Camera-type eye (tissue), 1 donor: ENCODE measurements at places on chromosomes 1 and 21. TPM values are rescaled to one million over a fixed set of nuclear protein-coding genes. Genes with fewer than 3 reads are reported as not detected.

Gene HFM1
- total RNA-seq: 32.1 TPM

Gene ADGRL4
- 20.1 TPM for total RNA-seq

Gene ATP1A4
- total RNA-seq: 0.60 TPM

Gene GFI1
- 1.1 TPM for total RNA-seq

Gene LRRC40
- total RNA-seq: 39.9 TPM

Gene PGLYRP4
- 0.27 TPM for total RNA-seq

Gene BCAS2
- total RNA-seq: 55.1 TPM

Gene CFAP126
- total RNA-seq: not detected

Gene TTC34
- total RNA-seq: 0.27 TPM

Gene HES4
- 43.5 TPM for total RNA-seq

Gene ZBTB7B
- total RNA-seq: 14.0 TPM

Gene TSPAN1
- total RNA-seq: 0.49 TPM

Gene DARS2
- 17.9 TPM for total RNA-seq

Gene PTPRC
- 12.3 TPM for total RNA-seq
